Peyer's patch (tissue), 4 donors: ENCODE measurements at places on chromosomes 1 and 21. TPM values are rescaled to one million over a fixed set of nuclear protein-coding genes. Genes with fewer than 3 reads are reported as not detected.

The ABCG1 gene
- 33.0 TPM for total RNA-seq

GRCh38 chr1:46621930-46622329 lies 5.3 kb upstream of the MOB3C start:
- DNase-seq = no peak

GRCh38 chr21:45236481-45236880 lies 51.2 kb downstream of the POFUT2 start:
- DNase-seq = no peak

The PCP4 gene
- total RNA-seq = 7.1 TPM

GRCh38 chr21:38858026-38858811 lies 52.5 kb downstream of the ETS2 start:
- no peak for DNase-seq

- DNase-seq = no peak
These were observed 523.2 kb upstream of the B3GALT2 start for GRCh38 chr1:193709607-193710006.

DNA sequence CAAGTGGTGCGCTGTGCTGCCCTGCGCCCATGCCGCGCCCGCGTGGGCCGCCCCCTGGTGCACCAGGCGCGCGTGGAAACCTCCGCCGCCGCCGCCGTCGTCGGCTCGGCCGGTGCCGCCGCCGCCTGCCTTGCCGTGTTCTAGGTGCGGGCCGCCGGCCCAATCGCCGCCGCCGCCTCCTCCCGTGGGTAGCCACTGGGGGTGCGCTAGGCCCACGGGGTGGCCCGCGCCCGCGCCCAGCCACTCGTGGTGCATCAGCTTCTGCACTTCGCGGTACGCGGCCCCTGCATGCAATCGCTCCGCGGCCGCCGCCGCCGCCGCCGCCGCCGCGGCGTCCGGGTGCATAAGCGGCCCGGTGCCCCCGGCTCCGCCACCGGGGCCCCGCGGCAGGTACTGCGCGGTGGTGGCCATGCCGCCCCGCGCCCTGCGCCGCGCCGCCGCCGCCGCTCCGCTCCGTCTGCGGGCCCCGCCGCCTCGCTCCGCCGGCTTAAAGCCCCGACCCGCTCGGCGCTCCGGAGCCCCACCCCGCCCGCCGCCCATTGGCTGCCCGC lies at the start of gene POU3F1:
Gene POU3F1, minus strand, starts transcription at position 461 of the 551 bp plus-strand sequence. Its CDS starts 50 bp downstream, at position 411.
- no peak for DNase-seq

DNA sequence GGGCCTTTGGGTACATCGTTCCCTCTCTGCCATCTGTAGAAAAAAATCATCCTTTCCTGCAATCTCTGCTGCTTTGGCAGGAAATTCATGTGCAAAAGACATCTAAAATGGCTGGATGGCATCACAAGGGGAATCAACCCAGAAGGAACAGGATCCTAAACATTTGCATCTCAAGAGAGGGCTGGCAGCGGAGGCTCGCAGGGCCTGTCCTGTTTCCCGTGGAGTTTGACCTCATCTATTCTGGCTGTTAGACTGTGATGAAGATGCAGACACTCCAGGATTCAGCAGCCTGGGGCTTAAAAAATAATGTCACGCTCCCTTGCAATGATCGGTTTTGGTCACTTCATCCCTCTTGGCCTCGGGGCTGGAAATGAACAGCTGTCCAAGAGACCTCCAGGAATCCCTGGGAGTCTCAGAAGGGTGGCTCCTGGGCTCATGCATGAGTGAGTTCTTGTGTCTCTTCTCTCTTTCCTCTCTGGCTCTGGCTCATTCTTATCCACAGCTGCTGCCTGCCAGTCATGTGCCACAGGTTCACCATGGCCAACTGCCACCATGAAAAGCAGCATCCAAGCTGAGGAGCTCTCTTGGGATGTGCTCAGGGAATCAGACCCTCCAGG lies 16.1 kb upstream of the PCP4 start:
- no peak for DNase-seq

- DNase-seq = no peak
These were observed 317.1 kb downstream of the DPYD start for GRCh38 chr1:97603776-97604175.

DNA sequence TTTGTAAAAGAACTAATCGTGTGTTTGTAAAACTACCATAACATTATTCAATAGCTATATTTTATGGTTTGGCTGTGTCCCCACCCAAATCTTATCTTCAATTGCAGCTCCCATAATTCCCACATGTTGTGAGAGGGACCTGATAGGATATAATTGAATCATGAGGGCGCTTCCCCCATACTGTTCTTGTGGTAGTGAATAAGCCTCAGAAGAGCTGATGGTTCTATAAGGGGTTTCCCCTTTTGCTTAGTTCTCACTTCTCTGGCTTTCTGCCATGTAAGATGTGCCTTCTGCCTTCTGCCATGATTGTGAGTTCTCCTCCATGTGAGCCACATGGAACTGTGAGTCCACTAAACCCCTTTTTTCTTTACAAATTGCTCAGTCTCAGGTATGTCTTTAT lies 1372.3 kb downstream of the AMY1C start:
- DNase-seq = no peak

The LAX1 gene
- 3.3 TPM for total RNA-seq

The CELA3B gene
- not detected for total RNA-seq

GRCh38 chr1:184598403-184599193 lies 156.1 kb downstream of the EDEM3 start:
- no peak for DNase-seq

The RBBP5 gene
- total RNA-seq = 11.9 TPM

The RIMS3 gene
- 6.6 TPM for total RNA-seq

The CELA2B gene
- not detected for total RNA-seq

DNA sequence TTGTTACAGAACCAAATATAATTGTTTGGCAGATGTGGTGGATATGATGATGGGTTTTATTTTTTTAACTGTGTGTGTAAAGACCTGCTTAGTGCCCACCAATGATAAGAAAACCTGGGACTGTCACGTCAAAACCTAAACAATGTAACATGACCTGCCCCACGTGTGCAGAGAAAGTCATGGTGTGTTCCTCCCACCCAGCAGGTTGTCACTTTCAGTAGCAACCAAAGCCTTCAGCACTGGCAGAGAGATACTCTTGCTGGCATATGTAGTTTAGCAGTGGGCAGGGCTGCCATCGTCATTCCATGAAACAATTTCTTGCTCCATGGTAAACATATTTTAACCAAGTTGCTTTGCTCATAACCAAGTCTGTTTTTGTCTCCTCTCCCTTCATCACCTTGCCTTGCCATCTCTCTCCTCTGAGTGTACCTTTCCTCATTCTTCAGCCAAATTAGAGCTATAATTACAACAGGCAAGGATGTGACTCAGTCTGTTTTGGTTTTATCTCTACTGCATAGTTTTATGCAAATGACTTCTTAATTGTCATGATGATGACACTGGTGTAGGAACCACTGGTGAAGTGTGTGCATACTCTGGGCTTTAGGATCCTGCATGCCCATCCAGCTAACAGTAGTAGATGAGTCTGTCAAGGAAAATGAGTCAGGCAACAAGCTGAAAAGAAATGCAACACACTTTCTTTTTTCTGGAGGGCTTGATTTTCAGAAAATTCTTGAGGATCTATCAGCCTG lies 150.3 kb downstream of the EDEM3 start:
- DNase-seq = no peak

The RAD54L gene
- 15.3 TPM for total RNA-seq

The NCF2 gene
- total RNA-seq = 1.9 TPM

- no peak for DNase-seq
These were observed 59.1 kb downstream of the PRDM2 start for GRCh38 chr1:13759072-13759471.

DNA sequence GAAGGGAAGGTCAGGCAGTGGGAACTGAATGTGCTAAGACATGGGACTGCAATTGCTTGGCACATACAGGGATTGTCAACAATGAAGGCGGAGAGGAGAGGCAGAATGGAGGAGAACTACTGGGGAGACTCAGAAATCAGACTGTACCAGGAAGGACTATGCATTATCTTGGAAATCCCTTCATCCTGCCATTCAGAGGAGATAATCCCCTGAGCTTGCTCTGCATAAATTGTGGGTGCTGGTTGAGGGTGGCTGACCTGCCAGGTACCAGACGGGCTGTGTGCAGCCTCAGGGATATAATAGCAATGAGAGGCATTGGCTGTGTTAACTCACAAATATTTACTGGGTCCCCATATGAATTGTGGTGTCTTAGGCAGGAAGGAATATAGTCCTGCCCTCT lies 5.0 kb upstream of the TRABD2B start:
- DNase-seq = no peak

- no peak for DNase-seq
These were observed 91.7 kb downstream of the PGBD5 start for GRCh38 chr1:230334447-230334837.

The LRRC53 gene
- not detected for total RNA-seq

DNA sequence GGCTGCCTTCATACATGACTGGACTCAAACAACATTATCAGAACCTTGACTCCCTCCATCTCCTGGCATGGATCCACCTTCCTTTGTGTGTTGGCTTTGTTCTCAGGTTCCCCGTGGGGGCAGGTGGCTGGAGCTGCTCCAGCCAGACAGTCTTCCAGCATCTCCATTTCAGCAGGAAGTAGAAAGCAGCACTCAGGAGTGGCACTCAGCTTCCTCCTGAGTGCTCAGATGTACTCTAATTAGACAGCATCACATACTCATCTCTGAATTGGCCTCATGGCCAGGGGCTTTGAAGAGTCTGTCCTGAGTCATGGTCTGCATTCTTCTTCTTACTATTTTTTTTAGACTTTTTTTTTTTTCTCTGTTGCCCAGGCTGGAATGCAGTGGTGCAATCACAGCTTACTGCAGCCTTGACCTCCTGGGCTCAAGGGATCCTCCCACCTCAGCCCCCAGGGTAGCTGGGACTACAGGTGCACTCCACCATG lies 27.9 kb downstream of the OVAAL start:
- DNase-seq = no peak

DNA sequence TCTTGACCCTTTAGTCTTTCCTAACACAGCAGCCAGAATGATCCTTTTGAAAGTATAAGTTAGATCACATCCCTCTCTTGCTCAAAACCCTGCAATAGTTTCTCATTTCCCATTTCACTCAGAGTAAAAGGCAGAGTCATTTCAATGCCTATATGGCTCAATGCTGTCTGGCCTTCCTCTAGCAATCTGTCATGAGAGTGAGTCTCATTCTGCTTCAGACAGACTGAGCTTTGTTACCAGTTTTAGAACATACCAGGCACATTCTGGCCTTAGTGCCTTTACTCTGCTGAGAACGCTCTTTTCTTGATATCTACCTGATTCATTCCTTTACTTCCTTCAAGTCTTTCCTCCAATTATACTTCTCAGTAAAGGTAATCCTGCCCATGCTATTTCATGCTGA lies 372.8 kb upstream of the PKN2 start:
- no peak for DNase-seq

The MANEAL gene
- 3.7 TPM for total RNA-seq

GRCh38 chr21:46391773-46392172 lies 66.9 kb upstream of the DIP2A start:
- no peak for DNase-seq

DNA sequence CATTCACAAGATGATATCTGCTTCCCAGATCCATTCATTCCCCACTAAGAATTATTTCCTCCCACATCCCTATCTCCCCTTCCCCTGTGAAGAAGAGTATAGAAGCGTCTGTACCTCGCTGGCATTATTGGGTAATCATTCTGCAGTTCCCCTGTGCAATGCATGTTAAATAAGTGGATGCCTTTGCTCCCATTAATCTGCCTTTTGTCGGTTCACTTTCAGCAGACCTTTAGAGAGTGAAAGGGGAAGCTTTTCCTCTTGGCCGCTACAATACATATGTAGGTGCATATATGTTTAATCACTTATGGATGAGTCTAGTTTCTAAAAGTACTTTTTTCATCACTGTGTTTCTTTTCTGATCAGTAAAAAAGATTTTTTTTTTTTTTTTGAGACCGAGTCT lies 7.0 kb downstream of the CLCN6 start:
- DNase-seq = no peak

GRCh38 chr1:116739371-116740012 lies 14.7 kb upstream of the CD2 start:
- DNase-seq = no peak

GRCh38 chr1:66916320-66916719 lies 8.3 kb downstream of the DNAI4 start:
- no peak for DNase-seq

GRCh38 chr1:9473032-9473807 lies 66.0 kb upstream of the SLC25A33 start:
- peak; percentile 80 for DNase-seq

DNA sequence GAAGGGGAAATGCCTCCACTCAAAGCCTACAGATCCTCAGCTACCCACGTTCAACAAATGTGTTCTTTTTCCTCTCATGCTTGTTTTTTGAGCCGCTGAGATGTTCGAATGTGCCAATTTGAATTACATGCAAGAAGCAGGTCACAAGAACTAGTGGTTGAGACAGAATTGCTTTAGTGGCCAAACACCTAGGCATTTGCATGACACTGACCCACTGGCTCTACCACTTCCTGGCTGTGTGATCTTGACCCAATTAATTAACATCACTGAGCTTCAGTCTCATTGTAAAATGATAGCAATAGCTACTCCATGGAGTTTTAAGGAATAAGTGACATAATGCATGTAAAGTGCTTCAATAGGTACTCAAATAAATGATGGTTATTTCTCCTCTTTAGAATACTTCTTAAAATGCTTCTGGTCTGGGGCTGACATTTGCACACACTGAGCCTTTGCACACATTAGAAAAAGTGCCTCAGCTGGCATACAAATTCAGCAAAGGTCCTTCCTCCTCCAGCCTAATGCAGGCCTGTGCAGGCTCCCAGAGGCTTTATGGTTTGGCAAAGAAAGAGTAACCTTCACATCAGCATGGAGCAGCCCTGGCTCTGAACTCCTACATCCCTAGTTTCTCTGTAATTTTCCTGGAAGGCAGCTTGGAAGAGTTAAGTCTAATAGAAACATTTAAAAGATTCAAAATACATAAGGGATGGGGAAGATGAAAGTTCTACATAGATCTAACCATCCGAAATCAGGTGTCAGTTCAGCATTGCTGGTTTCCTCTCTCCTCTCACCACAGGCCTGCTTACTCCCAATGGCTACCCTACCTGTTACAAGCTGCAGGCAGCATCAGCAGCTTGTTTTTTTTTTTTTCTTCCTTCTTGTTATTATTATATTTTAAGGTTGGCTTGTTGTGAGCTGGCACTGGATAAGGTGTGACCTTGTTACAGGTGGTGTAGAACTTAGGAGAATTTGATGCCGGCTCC lies 107.4 kb downstream of the TBX19 start:
- no peak for DNase-seq

- no peak for DNase-seq
These were observed 807 bp downstream of the CEP85 start for GRCh38 chr1:26234644-26235370.

- DNase-seq = no peak
These were observed 3.7 kb downstream of the ATF3 start for GRCh38 chr1:212612041-212612961.
